ENCODE measurements at places on chromosomes 3 and 15. TPM values are rescaled to one million over a fixed set of nuclear protein-coding genes. Genes with fewer than 3 reads are reported as not detected.
A peak's percentile ranks its signal among the peaks of the same experiment; 100 is the strongest.

CRYGS gene
- total RNA-seq: 2.9 TPM

ST8SIA2 gene
- total RNA-seq: 2.0 TPM

PLOD2 gene
- total RNA-seq: 30.5 TPM

SLC25A20 gene
- total RNA-seq: 4.4 TPM

ROBO2 gene
- 4.3 TPM for total RNA-seq

GOLGA6L4 gene
- total RNA-seq: 3.8 TPM

HIGD2B gene
- total RNA-seq: not detected

TNNC1 gene
- 6.5 TPM for total RNA-seq

DNA sequence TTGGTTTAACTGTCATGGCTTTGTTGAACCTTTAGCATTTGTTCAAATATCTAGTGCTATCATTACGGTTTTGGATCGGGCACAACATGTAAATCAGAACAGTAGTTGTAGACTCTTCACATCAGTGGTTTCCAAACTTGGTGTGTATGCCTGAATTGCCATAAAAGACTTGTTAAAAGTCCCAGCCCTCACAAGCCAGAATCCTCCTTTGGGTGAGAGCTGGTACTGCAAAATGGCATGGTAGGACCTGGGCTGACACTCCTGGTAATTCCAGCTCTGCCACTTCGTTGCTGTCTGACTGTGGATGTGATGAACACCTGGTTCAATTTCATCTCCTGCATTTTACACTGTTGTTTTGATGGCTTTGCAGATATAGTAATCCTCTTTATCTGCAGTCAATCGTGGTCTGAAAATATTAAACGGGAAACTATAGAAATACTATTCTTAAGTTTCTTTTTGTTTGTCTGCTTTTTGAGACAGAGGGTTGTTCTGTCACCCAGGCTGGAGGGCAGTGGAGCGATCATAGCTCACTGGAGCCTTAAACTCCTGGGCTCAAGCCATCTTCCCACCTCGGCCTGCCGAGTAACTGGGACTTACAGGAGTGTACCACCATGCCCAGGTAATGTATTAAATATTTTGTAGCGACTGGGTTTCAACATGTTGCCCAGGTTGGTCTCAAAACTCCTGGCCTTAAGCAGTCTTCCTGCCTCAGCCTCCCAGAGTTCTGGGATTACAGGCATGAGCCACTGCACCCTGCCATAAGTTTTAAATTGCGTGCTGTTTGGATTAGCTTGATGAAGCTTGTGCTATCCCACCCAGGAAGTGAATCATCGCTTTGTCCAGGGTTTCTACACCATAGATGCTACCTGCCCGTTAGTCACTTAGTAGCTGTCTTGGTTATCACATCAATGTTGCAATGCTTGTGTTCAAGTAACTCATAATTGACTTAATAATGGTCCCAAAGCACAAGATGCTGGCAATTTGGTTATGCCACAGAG, 61.6 kb downstream of the RAB7A start:
- peak; percentile 82 for DNase-seq

GRCh38 chr3:14925729-14926591, 21.4 kb upstream of the NR2C2 start:
- DNase-seq: peak; percentile 89

DNA sequence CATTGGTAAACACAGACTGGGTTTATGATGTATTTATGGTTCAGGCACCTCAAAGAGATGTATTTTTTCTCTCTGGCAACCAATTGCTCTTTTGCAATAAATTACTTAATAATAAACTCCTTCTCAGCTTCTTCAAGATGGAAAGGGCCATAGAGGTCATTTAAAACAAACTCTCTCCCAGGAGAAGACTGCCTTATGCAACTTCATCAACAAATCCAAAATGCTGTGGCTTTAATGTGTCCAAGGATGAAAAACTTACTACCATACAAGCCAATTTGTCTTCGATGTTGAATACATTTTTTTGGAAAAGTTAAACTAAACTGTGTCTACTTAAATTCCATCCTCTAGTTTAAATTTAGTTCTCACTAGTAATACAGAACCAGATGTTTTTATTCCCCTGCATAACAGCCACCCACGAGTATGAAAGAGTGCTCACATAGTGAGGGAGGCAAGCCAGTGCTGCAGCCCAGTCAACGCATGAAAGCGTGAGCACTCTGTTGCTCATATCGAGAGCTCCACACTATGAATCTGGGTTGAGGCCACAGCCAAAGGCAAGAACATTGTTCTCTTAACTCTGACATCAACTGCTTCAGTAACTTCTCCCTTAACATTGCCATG, 761.3 kb upstream of the GRM7 start:
- no peak for DNase-seq

- no peak for DNase-seq
Measured at GRCh38 chr15:83499476-83499875, 52.3 kb downstream of the SH3GL3 start.

GRCh38 chr3:183944775-183945174, 60.1 kb upstream of the PARL start:
- DNase-seq: no peak

- no peak for DNase-seq
Measured at GRCh38 chr3:60414011-60414410, 837.2 kb downstream of the FHIT start.

- DNase-seq: no peak
Measured at GRCh38 chr3:52064561-52064960, 8.2 kb upstream of the DUSP7 start.

- no peak for DNase-seq
Measured at GRCh38 chr15:60760646-60761504, 281.9 kb upstream of the ICE2 start.

DNA sequence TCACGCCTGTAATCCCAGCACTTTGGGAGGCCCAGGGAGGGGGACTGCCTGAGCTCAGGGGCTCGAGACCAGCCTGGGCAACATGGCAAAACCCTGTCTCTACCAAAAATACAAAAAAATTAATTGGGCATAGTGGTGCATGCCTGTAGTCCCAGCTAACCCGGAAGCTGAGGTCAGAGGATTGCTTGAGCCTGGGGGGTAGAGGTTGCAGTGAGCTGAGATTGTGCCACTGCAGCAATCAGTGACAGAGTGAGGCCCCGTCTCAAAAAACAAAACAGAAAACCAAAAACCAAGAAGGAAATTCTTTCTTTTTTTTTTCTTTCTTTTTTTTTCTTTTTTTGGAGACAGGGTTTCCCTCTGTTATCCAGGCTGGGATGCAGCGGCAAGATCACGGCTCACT, 3.5 kb downstream of the SPATA12 start:
- DNase-seq: no peak

DNA sequence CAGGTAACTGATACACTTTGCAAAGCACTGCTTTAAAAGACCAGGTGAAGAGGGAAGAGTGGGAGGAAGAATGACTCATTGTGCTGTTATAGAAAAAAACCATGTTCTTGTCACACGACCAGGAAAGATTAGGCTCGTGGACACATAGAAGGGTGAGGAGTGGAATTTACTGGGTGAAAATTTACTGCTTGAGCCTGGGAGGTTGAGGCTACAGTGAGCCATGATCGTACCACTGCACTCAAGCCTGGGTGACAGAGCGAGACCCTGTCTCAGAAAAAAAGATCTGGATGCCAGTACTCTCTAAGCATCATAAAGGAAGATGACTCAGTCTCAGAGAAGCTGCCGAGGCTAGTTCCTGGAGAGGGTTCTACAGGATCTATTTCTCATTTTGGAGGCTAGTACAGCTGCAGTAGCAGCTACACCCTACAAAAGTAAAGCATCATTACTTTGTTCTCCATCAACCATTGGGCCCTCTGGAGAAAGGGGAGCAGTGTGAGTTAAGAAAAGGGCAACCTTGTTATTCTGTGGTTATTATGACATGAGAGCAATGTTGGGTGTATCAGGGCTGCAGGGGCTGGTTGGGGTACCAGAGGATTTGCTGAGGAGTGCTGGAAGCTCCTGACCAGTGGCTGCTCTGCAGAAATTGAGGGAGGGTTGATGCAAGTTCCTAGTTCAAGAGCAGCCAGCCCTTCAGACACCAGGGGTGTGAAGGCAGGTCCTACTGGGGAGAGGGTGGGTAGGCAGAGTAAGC, 75.4 kb downstream of the CMTM8 start:
- DNase-seq: no peak

- no peak for DNase-seq
Measured at GRCh38 chr3:40201770-40202169, 107.7 kb upstream of the EIF1B start.

DNA sequence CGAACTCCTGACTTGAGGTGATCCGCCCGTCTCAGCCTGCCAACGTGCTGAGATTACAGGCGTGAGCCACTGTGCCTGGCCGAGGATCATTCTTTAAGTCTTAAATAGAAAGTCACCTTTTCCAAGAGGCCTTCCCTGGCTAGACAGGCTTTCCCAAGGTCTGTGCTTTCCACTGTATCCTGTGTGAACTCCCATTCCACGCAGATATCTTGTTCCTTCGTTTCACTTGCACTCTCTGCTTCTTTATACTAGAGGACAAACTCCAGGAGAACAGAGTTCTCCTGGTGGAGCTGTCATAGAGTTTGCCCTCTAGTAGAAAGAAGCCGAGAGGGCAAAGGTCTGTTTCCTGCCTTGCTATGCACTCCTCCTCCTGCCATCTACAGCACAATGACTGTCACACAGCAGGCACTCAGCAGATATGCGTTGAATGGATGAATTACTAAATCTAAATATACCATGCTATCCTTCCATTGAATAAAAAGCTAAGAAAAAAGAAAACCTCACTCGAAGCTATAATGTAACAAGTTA, 211.2 kb downstream of the FOXP1 start:
- no peak for DNase-seq

All from GM23338 (cell line).